Right atrium auricular region (tissue), 2 donors: ENCODE measurements at places on chromosomes 7 and 10. TPM values are rescaled to one million over a fixed set of nuclear protein-coding genes. Genes with fewer than 3 reads are reported as not detected.

- H3K4me1 ChIP-seq: no peaks in the 10 kb centered on the region
- no peaks in the 10 kb centered on the region for H3K36me3 ChIP-seq
- H3K27me3 ChIP-seq: no peaks in the 10 kb centered on the region
- H3K27ac ChIP-seq: no peak overlapping the region
These were observed 643.5 kb upstream of the POT1 start for GRCh38 chr7:125573126-125573525.

DNA sequence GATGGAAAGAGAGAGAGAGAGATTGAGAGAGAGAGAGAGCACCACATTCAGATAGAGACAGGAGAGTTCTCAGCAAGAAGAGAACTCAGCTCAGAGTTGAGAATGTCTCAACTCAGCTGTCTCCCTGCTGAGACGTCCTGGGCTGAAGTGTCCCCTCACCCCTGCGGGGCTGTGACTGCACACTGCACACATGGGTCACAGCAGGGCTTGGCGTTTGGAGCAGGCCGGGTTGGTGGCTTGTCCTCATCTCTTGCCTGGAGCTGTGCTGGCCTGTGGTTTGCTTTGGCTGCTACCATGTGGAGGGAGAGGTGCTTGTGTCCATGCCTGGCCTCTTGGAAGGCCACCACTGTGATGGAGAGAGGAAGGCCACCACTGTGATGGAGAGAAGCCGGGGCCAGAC is 167.9 kb downstream of the RNF216 start:
- H3K36me3 ChIP-seq: no peaks in the 10 kb centered on the region
- H3K27ac ChIP-seq: no peak overlapping the region
- no peak for DNase-seq
- no peaks in the 10 kb centered on the region for H3K27me3 ChIP-seq

GRCh38 chr7:77727527-77727926 is 31.3 kb downstream of the RSBN1L start:
- DNase-seq: no peak
- H3K4me3 ChIP-seq: no peak overlapping the region
- H3K27ac ChIP-seq: no peak overlapping the region
- H3K27me3 ChIP-seq: no peaks in the 10 kb centered on the region

The CRCP gene
- total RNA-seq: 29.9 TPM
